ENCODE measurements at places on chromosomes 16 and 17.

DNA sequence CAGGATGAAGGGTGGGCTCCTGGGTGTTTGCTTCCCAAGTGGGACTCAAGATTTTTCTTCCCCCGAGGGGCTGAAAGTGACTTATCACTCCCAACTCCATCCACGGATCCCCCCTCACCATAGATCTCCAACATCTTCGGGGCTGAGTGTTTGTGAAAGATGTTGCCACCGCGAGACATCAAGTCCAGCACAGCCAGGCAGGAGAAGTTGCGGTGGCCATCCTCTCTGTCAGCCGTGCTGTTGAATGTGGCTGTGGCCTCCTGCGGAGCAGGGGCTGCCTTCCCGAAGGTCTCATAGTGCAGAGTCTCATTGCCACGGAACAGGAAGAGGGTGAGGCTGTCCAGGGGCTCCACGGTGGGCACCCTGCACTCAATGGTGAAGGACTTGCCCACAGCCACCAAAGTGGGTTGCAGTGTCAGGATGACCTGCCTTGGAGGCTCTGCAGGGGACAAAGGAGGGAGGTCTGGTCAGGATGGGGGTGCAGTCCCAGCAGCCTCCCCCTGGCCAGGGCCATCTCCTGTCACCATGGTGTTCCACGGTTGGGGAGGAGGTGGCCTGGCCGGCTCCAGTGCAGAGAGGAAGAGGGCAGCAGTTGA, 5.5 kb downstream of the PRR29 start:
- no peak for DNase-seq

DNA sequence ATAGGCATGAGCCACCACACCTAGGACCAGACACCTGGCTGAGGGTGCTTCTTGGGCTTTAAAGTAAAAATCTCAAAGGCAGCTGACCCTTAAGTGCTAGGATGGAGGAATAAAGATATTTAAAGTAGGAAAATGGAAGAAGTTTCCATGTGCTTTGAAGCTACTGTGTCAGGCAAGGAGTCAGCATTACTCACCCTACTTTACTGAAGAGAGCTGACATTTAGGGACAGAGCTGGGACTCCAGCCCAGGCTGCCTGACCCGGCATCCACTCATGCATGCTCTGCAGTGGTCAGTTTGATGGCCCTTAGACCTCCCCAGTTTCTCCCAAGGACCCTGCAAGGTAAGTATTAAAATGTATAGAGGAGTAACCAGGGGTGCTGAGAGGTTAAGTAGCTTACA, 124.7 kb upstream of the PLCG2 start:
- no peak for DNase-seq

- no peak for DNase-seq
These were observed 1.7 kb upstream of the USP43 start for GRCh38 chr17:9643611-9644010.

- no peak for DNase-seq
These were observed 1.5 kb downstream of the HAPSTR1 start for GRCh38 chr16:9092978-9093344.

- no peak for DNase-seq
These were observed 6.4 kb downstream of the PFAS start for GRCh38 chr17:8255499-8255898.

Data from CD4-positive, alpha-beta T cell treated with Interleukin-4 for 4 hours (primary cell).